ENCODE measurements at places on chromosomes 5 and 9.

DNA sequence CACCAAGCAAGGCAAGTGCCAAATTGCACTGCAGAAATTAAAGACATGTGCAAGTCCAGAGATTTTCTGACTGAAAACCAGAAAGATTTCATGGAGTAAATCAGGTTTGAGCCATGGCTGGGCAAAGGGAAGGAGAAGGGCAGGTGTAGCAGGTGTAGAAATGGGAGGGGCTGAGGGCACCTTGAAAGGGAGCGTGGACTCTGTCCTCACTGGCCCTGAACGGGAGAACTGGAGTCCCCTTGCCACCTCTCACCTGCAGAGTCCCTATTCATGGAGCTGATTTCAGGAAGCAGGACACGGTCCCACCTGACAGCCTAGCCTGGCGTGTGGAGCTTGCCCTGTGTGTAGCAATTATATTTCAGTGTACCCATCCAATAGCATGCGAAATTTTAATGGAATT is 46.3 kb downstream of the UBE2QL1 start:
- DNase-seq, result no peak

DNA sequence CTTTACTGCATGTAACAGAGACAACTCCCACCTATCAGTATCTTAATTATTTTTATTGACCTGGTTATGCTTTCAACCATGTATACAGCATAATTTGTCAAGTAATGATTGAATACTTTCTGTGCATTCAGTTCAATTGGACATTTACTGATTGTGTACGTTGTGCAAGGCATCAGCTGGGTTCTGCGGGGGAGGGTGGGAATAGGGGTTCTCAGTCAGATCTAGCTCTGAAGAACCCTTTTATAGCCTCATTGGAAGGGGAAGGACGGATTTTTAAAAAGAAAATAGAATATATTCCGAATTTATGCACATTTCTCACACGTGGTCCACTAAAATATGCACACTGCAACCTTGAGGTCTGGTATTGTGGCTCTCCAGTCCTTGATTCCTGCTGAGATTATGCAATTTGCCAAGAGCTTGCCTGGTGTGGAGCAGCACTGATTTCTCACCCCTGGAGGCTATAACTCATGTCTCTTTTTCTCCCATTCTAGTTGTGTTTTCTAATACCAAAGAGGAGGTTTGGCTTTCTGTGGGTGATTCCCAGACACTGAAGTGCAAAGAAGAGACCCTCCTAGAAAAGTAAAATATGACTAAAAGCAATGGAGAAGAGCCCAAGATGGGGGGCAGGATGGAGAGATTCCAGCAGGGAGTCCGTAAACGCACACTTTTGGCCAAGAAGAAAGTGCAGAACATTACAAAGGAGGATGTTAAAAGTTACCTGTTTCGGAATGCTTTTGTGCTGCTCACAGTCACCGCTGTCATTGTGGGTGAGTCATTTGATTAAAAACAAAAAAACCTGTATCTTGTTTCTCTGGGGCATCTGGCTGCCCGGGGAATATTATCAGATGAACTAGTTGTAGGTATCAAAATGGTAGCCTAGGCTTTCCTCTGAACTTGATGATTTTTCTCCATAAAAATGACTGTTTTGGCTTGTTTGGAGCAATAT is 1.7 kb downstream of the SLC1A3 start:
- no peak for DNase-seq

DNA sequence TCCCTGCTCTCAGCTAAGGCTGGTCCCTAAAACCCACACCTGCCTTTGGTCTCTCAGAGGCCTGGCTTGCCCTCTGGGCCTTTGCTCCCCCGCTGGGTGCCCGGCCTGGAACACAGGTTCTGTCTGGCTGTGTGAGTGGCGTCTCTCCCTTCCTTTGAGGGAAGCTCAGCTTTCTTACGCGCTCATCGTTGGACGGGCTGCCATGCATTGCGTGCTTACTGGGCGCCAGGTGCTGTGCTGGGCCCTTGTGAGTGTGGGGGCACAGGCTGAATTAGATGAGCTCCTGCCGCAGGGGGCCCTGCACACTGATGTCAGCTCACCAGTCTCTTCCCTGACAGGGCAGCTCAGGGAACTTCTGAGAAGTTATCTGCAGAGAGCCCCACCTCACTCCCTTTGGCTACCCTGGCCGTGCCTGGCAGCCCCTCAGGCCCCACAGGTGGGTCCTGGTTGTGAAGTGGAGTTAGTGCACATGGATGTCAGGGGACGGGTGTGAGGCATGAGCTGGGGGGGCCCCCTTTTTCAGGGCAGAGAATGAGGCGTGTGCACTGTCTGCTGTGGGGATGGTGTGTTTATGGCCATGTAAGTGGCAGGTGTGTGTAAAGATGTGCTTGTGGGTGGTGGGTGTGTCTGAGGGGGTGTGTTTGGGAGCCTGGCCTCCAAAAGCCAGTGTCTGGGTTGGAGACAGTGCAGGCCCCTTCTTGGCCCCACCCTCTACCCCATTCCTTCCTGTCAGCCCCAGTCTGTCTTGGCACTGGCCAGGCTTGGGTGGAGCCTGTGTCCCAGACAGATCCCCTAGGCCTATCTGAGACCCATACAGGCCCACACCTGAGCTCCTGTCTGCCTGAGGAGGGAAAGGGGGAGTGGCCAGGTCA is 7.5 kb upstream of the RMND5B start:
- DNase-seq, result no peak

GRCh38 chr5:117863586-117864296 is 1124.6 kb downstream of the DTWD2 start:
- no peak for DNase-seq

DNA sequence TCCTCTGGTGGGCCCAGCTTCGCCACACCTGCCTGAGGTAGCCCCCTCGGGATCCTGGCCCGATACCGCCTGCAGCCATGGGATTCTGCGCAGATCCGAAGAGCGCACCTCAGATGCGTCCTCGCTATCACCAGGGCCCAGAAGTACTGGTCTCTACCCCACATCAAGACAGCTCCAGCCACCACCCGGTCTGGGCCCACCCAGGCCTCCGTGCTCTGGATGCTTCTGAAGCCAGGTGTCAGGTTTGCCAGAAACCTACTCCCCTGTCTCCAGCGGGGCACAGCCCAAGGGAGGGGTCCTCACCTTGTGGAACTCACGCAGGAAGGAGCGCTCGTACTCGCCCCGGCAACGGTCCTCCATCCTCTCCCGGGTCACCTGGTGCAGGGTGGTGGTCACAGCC is 2.4 kb downstream of the ANAPC2 start:
- DNase-seq, result no peak

DNA sequence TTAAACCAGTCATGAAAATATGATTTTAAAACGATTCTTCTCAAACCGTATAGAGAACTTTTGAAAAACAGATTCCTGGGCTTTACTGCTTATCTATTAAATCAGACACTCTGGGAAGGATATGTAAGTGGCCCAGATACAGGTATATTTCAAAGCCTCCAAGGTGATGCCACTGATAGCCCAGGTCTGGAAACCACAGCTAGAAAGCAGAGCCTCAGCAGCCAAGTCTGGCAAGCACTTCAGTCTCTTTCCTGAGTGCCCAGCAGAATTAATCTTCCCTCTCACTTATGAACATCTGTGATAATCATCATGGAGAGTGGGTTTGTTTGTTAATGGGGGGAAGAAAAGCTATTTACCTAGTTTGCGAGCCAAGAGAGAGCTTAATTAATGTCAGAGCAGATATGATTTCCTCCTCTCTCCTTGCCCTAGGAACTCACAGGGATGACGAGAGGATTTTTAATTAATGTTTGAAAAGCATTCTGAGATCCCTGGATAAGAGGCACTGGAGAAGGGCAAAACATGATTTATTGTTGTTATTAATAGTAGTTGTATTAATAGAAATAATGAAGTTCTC is 368.4 kb downstream of the TLE1 start:
- no peak for DNase-seq
